ENCODE measurements at places on chromosomes 2 and 18. TPM values are rescaled to one million over a fixed set of nuclear protein-coding genes. Genes with fewer than 3 reads are reported as not detected.

DNA sequence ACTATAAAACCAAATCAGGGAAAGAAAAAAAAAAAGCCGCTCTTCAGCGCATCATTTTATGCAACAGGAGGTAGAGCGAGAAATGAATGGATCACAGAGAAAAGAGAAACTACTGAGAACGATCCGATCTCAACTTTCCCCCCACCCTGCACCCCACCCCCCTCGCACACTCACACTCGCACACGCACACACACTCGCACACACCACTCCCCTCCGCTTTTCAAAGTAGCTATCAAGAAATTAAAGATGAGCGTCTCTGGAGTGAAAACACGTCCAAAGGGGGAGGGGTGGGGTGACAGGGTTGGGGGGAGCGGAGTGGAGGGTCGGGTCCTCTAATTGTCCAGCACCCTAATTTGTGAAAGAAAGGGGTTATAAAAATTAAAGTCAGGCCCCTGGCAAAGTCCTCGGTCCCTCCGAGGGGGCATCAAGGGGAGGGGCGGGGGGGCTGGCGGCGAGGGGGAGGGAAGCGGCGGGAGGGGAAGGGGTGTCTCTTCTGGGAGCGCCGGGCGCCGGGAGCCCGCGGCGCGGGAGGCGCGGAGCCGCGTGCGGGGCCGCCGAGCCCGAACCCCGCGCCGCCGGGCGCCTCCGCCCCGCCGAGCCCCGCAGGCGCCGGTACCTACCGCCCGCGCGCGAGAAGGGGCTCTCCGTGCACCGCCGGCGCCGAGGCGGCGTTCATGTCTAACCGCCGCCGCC, 428 bp downstream of the TCF4 start:
- peak; percentile 81 for DNase-seq
- no peaks in the 10 kb centered on the region for H3K27me3 ChIP-seq
- H3K4me3 ChIP-seq: peak overlapping the region; percentile 83
- H3K36me3 ChIP-seq: peaks cover 2% of the 10 kb centered on the region
- H3K27ac ChIP-seq: peak overlapping the region; percentile 91

- H3K36me3 ChIP-seq: no peaks in the 10 kb centered on the region
- peak; percentile 4 for DNase-seq
- H3K4me1 ChIP-seq: no peaks in the 10 kb centered on the region
- H3K27ac ChIP-seq: no peak overlapping the region
- H3K27me3 ChIP-seq: no peaks in the 10 kb centered on the region
These were observed 891.6 kb upstream of the ZEB2 start for GRCh38 chr2:145411493-145411892.

MEX3C gene
- total RNA-seq: 30.2 TPM

DNA sequence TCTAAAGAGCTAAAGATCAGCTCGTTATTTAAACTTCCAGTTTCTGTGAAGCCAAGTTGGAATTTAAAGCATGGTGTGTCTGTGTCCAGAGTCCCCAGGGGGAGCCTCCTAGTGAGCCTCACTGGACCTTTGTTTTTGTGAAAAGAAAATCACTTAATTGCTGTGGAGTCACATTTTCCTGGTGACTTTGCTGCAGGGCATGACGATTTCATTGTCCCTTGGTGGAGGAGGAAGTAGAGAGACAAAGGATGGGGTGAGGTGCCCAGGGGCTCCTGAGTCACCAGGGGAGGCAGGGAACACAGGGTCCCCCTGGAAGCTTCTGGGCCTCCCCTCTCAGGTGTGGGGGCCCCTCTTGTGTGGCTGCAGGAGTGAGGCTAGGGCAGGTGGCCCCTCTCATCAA, 19.7 kb downstream of the ATP6V1C2 start:
- H3K27me3 ChIP-seq: no peaks in the 10 kb centered on the region
- H3K36me3 ChIP-seq: no peaks in the 10 kb centered on the region
- H3K4me1 ChIP-seq: no peaks in the 10 kb centered on the region
- no peak overlapping the region for H3K4me3 ChIP-seq

DNA sequence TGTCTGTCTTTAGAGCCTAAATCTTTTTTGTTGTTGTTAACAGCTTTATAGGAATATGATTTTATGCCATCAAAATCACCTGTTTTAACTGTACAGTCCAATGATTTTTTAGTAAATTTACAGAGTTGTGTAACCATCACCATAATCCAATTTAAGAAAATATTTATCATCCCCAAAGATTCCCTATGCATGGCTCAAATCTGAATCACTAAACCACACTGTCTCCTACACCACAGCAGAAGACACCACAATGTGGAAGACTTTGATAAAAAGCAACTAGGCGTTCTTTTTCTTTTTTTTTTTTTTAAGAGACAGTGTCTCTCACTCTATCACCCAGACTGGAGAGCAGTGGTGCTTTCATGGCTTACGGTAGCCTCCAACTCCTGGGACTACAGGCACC, 99.6 kb downstream of the TXNL1 start:
- no peak overlapping the region for H3K4me3 ChIP-seq
- H3K27ac ChIP-seq: no peak overlapping the region
- H3K4me1 ChIP-seq: no peaks in the 10 kb centered on the region
- DNase-seq: no peak
- H3K27me3 ChIP-seq: no peaks in the 10 kb centered on the region

C2orf68 gene
- total RNA-seq: 29.2 TPM

GRCh38 chr2:198141726-198142125, 337.3 kb downstream of the PLCL1 start:
- DNase-seq: peak; percentile 40
- H3K27me3 ChIP-seq: no peaks in the 10 kb centered on the region
- H3K4me3 ChIP-seq: no peak overlapping the region
- peaks cover 2% of the 10 kb centered on the region for H3K4me1 ChIP-seq
- H3K36me3 ChIP-seq: no peaks in the 10 kb centered on the region

DNA sequence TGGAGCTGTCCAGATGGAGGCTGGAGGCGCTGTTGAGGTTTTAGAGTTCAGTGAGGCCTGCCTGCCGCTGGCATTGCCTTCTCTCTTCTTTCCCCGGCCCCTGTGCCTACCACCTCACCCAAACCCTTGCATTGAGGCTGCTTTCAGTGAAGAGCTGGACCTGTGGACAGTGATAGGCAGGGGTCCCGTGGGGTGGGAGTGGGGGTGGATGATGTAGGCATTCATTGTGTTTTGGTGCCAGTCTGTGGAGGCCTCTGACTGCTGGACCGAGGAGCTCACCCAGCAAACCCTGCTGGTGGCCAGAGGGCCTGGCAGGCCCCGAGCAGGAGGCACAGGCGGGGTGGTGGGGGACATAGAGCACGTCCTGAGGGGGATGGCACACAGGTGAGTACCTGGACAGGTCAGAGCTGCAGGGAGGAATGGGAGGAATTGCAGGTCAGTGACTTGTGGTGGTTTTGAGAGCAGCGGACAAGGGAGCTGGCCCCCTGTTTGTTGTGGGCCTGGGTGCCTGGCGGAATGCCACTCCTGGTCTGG, 35.6 kb downstream of the NGEF start:
- peaks cover 10% of the 10 kb centered on the region for H3K4me1 ChIP-seq
- DNase-seq: no peak

C2orf72 gene
- 0.62 TPM for total RNA-seq

- no peaks in the 10 kb centered on the region for H3K27me3 ChIP-seq
- H3K4me3 ChIP-seq: no peak overlapping the region
- no peak for DNase-seq
- H3K36me3 ChIP-seq: no peaks in the 10 kb centered on the region
These were observed 55.7 kb downstream of the RTP5 start for GRCh38 chr2:241925277-241925676.

APCDD1 gene
- 6.3 TPM for total RNA-seq

CRYGD gene
- not detected for total RNA-seq
